ENCODE measurements at places on chromosomes 4 and X.
A peak's percentile ranks its signal among the peaks of the same experiment; 100 is the strongest.

- no peak for DNase-seq
Measured at GRCh38 chr4:78528327-78528726, 23.2 kb upstream of the ANXA3 start.

DNA sequence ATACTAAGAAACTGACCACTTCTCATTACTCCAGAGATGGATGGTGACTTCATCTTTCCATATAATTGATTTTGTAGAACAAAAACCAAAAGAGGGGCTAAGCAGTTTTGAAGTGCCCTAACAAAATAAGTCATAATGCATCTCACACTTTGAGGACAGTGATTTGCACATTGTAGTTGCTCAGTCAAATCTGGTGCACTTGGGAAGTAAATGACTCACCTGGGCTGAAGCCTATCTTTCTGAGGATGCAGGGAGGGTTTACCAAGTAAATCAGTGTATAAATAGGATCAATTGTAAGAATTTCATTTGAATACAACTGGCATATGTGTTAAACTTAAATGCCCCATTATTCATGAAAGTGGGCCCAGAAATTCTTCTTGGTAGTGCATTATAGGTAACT is 134.2 kb downstream of the DCLK2 start:
- DNase-seq: no peak

DNA sequence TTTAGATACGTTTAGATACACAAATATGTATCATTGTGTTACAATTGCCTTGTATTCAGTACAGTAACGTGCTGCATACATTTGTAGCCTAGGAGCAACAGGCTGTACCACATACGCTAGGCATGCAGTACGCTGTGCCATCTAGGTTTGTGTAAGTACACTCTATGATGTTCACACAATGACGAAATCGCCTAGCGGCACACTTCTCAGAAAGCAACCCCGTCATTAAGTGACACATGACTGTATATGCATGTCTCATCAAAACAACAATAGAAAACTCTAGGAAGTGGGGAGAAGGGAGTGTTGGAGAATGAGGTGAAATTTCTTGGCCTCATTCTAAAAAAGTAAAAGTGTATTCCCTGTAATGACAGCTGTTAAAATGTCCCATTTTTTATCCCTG is 32.7 kb downstream of the CCDC149 start:
- no peak for DNase-seq

DNA sequence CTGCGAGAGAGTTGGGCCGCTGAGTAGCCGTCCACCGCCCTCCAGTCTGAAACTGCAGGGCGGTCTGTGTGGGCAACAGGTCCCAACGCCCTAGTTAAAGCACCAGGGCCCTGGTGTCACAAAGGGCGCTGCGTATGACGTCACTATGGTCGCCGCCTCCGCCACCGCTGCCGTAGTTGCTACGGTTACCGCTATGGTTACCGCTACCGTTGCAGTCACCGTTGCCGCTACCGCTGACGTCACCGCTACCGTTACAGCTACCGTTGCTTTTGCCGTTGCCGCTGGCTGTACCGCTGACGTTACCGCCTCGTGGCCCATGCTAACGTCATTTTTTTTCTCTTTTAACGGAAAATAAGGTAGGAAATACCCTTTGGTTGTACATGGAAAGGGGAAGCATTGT is at the start of gene PPP1R2C:
TSS of gene PPP1R2C (minus strand) at position 68 of the 400 bp plus-strand sequence. CDS start 84 bp downstream, outside the sequence.
- no peak for DNase-seq

DNA sequence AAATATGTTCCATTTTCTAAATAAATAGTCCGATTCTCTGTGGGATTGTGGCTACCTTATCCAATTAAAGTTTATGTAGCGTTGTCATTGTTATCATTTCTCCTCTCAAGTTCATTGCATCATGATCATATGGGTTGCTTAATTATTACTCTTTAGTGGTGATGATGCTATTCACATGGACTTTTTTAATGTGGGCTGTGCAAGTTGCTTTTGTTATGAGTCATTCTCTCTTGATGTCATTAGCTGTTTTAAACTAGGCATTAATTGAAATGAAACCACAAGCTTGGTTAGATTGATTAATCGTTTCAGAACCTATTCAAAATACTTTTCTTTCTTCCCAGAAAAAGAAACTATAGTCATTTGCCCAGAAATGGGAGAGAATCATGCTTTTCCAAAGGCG is 38.2 kb downstream of the NHS start:
- no peak for DNase-seq

- DNase-seq: no peak
Measured at GRCh38 chrX:43677993-43678392, 21.9 kb downstream of the MAOA start.

- no peak for DNase-seq
Measured at GRCh38 chrX:78746496-78746895, 1.0 kb upstream of the LPAR4 start.

GRCh38 chr4:67581913-67582312 is 23.4 kb downstream of the STAP1 start:
- no peak for DNase-seq

GRCh38 chrX:99588936-99589335 is 821.1 kb downstream of the PCDH19 start:
- no peak for DNase-seq

GRCh38 chrX:121562616-121563015 is 515.2 kb downstream of the GLUD2 start:
- no peak for DNase-seq

- DNase-seq: peak; percentile 77
Measured at GRCh38 chr4:55253948-55254593, 92.0 kb upstream of the SRD5A3 start.

DNA sequence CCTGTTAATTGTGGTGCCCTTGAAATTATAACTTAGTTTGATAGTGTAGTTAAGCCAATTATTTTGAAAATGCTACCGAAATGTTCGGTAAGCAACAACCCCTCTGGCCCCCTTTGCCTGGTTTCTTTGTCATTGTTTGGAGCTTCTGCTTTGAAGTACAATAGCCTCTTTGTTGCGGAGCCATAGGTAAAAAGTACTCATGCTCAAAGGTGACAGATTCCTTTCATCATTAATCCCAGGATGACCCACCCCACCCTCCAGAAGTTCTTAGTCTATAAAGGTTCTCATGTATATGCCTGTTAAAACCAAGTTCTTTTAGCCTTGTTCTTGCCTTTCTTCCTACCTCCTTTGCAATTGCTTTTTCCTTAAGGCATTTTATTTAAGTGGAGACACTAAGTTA is 42.4 kb upstream of the SMARCAD1 start:
- no peak for DNase-seq

GRCh38 chr4:77193511-77194102 is 36.6 kb downstream of the CCNG2 start:
- DNase-seq: peak; percentile 93

DNA sequence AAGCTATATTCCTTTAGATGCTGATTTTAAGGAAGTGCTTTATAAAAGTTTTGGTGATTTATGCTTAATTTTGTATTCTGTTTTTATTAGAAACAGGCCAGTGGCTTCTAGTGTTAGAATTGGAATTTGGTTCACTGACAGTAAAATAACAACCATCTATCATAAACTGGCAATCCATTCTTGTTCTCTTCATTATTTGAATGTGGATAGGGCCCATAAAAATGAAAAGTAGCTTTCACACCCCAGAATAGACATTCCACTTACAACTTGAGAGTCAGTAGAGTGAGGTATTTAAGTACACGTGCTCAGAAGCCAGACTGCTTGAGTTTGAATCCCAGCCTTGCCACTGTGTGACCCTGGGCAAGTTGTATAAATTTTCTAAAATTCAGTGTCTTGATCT is 232.4 kb upstream of the CTSO start:
- no peak for DNase-seq

- DNase-seq: no peak
Measured at GRCh38 chr4:188300385-188300784, 161.1 kb downstream of the TRIML1 start.

GRCh38 chr4:23750125-23750524 is 139.7 kb downstream of the PPARGC1A start:
- no peak for DNase-seq

DNA sequence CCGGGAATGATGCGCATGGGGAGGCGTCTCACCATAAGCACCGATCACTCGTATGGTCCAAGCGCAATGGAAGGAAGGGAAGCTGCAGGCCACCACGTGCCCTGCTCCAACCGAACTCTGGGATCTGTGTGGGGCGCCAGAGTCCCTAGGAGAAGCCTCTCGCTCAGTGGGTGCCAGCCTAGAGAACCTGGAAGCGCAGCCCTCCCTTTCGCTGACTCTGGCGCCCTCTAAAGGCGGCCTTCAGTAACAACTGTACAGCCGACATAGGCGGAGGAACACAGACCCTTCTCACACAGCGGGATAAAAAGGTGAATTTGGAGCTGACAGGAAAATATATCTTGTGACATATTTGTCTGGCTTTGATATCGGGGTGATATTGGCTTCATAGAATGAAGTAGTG is 76.0 kb downstream of the INTS6L start:
- DNase-seq: peak; percentile 55

DNA sequence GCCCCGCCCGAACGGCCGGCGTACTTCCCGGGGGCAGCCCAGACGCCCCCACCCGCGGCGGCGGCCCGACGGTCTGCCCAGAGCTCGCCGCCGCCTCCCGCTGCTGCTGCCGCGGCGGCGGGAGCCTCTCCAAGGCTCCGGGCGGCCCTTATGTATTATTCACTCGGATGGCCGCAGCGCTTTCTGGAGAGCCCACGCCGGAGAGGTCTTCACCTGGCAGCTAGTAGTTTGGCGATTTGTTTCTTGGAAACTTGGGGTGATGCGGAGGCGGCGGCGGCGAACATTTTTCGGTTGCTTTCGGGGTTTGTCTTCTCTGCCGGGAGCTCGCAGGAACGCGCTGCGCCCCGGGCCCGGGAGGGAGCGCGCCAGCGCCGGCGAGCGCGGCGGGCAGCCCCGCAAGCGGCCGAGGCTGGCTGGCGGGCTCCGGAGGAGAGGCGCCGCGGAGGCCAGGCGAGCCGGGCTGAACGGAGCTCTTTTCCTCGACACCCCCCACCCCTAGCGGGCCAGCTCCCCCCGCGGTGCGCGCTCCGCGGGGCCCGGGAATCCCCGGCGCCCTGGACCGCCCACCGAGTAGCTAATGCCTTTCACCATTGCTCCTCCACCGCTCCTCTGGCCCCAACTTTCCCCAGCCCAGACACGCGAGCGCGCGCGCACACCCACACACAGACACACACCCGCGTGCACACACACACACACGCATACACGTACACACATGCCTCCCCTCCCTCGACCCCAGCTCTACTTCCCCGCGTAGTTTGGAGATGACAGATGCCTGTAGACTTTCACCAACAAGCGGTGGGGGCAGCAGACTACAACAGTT is 113.5 kb downstream of the DHX15 start:
- peak; percentile 57 for DNase-seq

DNA sequence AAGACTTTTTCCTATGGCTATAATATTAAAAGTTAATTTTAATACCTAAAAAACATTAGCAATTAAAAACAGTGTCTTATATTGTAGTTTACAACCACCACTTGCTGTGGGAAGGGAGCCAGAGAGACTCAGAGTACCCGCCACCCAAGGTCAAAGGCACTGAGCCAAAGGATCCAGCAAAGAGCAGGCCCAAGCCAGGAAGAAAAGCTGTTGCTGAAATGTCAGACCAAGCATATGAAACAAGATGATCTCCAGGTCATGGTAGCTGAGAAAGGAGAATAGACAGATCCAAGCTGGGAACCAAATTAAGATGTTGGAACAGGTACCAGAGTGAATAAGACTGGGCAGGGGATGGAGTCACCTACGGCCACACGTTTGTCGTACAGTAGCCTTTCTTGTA is 18.8 kb upstream of the ATOH1 start:
- DNase-seq: no peak

GRCh38 chr4:100286636-100287035 is 96.4 kb upstream of the DDIT4L start:
- no peak for DNase-seq

- no peak for DNase-seq
Measured at GRCh38 chr4:182896421-182896820, 20.8 kb downstream of the DCTD start.

DNA sequence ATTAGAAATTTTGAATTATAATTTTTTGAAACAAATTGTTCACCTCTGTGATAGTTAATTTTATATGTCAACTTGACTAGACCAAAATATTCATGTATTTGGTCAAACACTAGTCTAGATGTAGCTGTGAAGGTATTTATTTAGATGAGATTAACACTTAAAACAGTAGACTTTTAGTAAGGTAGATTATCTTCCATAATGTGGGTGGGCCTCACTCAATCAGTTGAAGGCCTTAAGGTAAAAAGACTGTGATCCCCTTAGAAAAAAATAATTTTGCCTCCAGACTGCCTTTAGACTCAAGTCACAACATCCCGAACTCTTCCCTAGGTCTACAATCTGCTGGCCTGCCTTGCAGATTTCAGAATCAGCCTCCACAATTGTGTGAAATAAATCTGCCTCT is 177.3 kb upstream of the PABPC5 start:
- DNase-seq: no peak

- no peak for DNase-seq
Measured at GRCh38 chrX:132058975-132059374, 35.9 kb downstream of the STK26 start.

- no peak for DNase-seq
Measured at GRCh38 chr4:169854090-169854489, 96.3 kb upstream of the HPF1 start.

- peak; percentile 18 for DNase-seq
Measured at GRCh38 chr4:48909697-48910096, 3.1 kb upstream of the OCIAD2 start.

DNA sequence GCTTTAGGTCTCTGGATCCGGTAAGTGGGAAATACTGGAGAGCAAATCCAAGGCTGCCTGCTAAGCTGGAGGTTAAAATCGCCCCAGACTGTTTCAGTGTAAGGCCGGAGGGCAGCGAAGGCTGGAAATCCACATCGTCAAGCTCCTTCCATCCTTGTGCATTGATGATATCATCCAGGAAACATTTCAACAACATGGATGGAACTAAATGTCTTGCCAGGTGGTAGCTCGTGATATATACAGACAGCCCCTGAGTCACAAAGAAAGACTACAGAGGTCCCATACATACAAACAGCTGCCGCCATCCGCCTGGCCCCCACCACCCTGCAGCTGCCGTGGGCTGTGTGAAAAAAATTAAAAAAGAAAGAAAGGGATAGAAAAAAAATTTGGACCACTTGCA is 148.9 kb upstream of the RBPJ start:
- DNase-seq: no peak

DNA sequence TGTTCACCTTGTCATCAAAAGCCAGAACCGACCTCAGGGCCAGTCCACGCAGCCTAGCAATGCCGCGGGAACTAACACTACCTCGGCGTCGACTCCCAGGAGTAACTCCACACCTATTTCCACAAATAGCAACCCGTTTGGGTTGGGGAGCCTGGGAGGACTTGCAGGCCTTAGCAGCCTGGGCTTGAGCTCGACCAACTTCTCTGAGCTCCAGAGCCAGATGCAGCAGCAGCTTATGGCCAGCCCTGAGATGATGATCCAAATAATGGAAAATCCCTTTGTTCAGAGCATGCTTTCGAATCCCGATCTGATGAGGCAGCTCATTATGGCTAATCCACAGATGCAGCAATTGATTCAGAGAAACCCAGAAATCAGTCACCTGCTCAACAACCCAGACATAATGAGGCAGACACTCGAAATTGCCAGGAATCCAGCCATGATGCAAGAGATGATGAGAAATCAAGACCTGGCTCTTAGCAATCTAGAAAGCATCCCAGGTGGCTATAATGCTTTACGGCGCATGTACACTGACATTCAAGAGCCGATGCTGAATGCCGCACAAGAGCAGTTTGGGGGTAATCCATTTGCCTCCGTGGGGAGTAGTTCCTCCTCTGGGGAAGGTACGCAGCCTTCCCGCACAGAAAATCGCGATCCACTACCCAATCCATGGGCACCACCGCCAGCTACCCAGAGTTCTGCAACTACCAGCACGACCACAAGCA is 898 bp downstream of the UBQLN2 start:
- DNase-seq: peak; percentile 20

GRCh38 chr4:128813965-128814364 is 4.5 kb downstream of the JADE1 start:
- DNase-seq: no peak

GRCh38 chr4:7227008-7227407 is 34.7 kb downstream of the SORCS2 start:
- DNase-seq: peak; percentile 72

Data from hematopoietic multipotent progenitor cell treated with erythropoietin and hydrocortisone succinate and interleukin-3 and kit ligand, for 4 days (in vitro differentiated cells).